ENCODE measurements at places on chromosomes 5 and 9.

- no peak for DNase-seq
These were observed 38.7 kb upstream of the PRLR start for GRCh38 chr5:35269006-35269405.

- DNase-seq = peak; percentile 43
These were observed 54.1 kb downstream of the GDA start for GRCh38 chr9:72203205-72203803.

DNA sequence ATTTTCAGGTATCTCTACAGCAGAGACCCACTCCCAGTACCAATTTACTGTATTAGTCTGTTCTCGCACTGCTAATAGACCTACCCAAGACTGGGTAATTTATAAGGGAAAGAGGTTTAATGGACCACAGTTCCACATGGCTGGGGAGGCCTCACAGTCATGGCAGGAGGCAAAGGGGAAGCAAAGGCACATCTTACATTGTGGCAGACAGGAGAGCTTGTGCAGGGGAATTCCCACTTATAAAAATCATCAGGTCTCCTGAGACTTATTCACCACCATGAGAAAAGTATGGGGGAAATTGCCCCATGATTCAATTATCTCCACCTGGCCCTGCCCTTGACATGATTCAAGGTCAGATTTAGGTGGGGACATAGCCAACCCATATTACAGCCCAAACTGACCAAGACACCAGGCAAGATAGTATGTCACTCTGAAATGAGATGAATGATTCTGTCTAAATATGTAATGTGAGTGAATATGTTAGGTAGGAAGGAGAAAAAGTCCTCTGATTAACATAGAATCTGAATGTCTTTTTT, 182.5 kb upstream of the CDH12 start:
- DNase-seq = no peak

GRCh38 chr9:131260751-131261452, 15.4 kb downstream of the FAM78A start:
- no peak for DNase-seq

DNA sequence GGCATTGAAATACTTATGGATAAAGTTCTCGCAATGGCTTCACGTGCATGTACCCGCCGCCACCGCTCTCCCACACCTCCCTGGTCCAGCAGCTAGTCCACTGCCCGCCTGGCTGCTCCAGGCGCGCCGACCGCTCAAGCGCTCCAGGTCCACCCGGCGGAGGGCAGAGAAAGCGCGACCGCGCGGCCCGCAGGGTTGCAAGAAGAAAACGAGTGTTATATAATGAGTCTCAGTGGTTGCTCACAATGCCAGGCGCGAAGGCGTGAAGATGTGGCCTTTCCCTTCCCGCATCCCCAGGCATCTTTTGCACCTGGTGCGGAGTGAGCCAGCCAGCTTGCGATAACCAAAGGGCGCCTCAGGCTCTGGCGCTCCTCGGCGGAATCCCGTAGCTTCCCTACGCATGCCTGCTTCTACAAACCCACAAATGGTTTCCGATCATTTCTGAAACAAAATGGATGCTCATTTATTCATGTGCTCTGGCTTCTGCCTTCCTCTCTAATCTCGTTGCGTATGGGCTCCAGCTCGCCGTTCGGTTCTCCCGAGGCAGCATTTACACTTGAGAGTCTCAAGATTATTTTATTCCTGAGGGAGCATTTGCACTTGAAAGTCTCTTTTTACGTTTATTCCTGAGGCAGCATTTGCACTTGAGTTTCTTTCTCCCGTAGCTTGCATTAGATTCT, 25.7 kb downstream of the CDKN2A start:
- DNase-seq = peak; percentile 29

DNA sequence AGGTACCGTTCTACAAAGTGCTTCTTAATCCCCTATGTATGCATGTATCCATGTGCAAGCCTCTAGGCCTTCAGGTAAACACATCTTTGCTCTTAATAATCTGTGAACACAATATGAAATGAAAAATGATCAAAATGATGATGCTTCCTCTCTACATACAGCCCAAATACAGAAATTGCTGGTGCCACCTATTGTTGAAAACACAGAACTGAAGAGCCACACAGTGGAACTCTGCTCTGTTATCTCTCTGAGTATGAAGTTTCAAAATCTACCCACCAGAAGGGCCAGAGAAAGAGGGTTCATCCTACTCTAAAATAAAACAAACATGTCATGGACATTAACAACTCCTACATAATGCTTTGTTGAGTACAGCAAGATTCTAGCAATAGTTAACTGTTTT, 71.3 kb downstream of the GLIS3 start:
- DNase-seq = peak; percentile 50

GRCh38 chr5:124156415-124156996, 589.9 kb downstream of the ZNF608 start:
- no peak for DNase-seq

- no peak for DNase-seq
These were observed 76.3 kb downstream of the ZNF608 start for GRCh38 chr5:124669956-124670721.

DNA sequence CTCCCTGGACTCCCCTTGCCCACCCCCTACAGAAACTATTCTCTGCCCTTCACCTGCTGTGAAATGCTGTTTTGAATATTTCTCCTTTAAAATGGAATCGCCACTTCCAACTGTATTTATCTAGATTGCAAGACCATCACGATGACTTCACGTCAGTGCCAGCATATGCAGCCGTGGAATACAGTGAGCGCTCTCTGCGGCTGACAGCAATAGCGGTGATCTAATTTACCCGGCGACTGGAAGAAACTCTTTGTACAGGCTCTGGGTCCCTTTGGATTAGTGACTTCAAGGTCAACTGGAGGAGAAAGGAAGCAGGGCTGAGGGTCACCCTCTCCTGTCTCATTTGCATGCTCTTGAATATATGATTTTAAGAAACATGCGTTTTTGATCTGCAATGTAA, 192.0 kb downstream of the IRX1 start:
- no peak for DNase-seq

GRCh38 chr9:68493958-68494577, 46.6 kb downstream of the TMEM252 start:
- DNase-seq = peak; percentile 82

- no peak for DNase-seq
These were observed 979.0 kb downstream of the EFNA5 start for GRCh38 chr5:106691701-106692100.

DNA sequence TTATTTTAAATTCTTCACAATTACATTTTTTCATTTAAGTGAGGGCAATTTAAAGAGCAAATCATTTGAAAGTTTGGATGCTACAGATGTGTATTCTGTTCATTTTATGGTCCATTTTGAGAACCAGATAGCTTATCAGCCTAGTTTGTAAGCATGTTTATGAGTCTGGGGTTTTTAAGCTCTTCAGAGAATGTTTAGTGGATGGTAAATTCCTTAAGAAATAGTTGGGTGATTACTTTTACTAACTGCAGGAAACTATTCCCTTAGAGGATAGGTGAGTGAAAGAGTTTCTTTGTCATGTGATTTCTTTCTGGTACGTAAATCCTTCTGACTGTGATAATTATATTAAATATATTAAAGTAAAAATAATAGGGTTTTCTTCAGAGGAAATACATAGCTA, 17.6 kb downstream of the RASGRF2 start:
- DNase-seq = no peak

DNA sequence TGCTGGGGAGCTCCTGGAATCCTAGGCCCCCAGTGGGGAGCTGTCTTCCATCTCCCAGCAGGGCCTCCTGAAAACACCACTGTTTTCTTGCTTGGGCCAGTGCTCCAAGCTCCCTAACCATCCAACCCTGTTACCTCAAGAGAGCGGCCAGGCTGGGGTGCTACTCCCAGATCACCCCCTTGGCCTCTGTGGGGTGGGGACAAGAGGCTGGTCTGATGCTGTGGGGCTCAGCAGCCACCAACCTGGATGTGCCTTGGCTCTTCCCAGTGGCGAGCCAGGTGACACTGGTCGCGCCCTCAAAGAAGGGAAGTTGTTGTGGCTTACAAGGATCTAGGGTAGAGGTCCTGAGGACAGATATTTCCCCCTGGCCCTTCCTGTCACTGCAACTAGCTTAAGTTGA, 49.0 kb downstream of the SECISBP2 start:
- DNase-seq = no peak

DNA sequence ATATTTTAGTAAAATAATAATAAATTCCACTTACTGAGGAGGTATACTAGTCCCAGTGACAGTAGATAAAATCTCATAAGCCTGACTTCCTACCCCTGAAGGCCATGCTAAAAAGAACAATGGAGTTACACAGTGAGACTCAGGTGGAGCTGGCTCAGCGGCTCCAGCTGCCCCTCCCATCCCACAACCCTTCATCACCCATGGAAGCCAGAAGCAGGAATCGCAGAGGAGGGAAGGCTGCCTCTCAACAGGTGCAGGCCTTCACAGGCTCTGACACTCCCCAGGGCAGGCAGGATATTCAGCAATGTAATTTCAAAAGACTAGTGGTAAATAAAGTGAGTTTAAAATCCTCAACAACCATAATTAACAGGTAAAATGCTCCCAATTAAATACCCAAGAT, 67.5 kb downstream of the FANCC start:
- no peak for DNase-seq

DNA sequence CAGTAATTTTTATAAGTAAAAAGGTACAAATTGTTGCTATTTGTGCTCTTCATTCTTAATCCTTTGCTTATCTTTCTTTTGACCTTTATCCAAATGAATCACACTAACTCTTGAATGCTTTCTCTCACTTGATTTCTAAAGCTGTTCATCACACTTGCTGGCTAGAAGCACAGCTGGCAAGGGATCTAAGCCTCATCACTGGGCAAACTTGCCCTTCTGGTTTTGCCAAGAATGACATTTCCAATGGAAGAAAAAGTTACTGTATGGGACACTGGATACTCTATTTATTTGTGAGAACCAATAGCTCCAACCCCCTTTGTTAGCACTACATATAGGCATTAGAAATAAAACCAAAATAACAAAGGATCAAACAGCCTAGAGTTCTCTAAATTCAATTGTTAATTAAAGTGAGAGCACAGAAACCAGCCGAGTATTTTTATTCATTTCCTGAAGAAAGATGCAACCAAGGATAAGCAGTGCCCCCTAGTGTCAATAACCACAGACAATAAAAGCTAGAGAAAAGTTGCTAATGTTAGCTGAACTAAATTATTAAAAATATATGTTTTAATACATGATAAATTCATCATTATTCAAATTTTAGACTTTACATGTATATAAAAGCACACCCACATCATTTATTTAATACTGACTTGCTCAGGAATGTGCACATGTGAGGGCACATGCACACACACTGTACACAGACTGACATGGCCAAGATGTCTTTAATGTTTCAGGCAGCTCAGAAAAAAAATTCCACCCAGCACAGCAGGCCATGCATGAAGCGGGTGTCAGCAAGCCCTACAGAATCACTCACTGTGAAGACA, 59.8 kb upstream of the POU5F2 start:
- peak; percentile 58 for DNase-seq

- no peak for DNase-seq
These were observed 6.3 kb downstream of the ARL15 start for GRCh38 chr5:54304040-54304439.

DNA sequence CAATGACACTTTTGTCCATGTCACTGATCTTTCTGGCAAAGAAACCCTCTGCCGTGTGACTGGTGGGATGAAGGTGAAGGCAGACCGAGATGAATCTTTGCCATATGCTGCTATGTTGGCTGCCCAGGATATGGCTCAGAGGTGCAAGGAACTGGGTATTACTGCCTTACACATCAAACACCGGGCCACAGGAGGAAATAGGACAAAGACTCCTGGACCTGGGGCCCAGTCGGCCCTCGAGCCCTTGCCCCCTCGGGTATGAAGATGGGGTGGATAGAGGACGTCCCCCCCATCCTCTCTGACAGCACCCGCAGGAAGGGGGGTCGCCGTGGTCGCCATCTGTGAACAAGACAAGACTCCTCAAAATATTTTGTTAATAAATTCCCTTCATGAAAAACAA, 12.0 kb downstream of the SEMA6A start:
- no peak for DNase-seq

Data from EH (cell line).